ENCODE measurements at places on chromosomes 11 and 22.
A peak's percentile ranks its signal among the peaks of the same experiment; 100 is the strongest.

DNA sequence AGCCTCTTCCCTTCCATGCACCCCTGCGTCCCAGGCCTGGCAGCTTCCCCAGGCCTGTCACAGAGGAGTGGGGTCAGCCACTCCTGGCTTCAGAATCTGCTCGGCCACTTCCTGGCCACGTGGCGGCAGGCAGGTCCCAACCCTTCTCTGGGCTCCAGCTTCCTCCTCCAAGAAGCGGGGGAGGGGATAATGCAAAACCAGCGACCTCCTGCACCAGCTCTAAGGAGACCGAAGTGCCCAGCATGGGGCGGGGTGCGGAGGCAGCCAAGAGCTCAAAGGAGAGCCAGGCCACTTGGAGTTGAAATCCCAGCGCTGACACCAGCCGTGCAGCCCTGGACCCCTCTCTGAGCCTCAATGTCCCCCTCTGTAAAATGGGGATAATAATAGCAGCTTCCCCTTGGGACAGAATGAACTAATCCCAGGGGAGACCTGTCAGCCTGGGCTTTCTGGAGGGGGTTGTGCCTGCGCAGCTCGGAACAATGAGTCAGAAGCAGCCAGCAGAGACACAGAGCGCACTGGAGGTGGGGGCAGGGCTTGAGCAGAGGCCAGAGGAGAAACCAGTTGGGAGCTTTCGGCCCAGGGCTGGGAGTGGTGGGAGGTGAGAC lies 22.8 kb upstream of the PICK1 start:
- no peak overlapping the region for H3K4me3 ChIP-seq
- no peaks in the 10 kb centered on the region for H3K27me3 ChIP-seq
- no peaks in the 10 kb centered on the region for H3K36me3 ChIP-seq
- no peak overlapping the region for H3K27ac ChIP-seq

- H3K27ac ChIP-seq = no peak overlapping the region
- no peak for DNase-seq
Measured at GRCh38 chr11:130624971-130625544, 176.6 kb downstream of the ADAMTS15 start.

GRCh38 chr11:111766834-111767142 lies 599 bp upstream of the PPP2R1B start:
- peaks cover 25% of the 10 kb centered on the region for H3K4me1 ChIP-seq
- H3K4me3 ChIP-seq = peak overlapping the region; percentile 91
- H3K36me3 ChIP-seq = peaks cover 28% of the 10 kb centered on the region
- H3K27me3 ChIP-seq = no peaks in the 10 kb centered on the region
- H3K27ac ChIP-seq = peak overlapping the region; percentile 90

GRCh38 chr22:28911777-28912669 lies 28.7 kb downstream of the ZNRF3 start:
- no peak overlapping the region for H3K27ac ChIP-seq
- H3K27me3 ChIP-seq = peaks cover 57% of the 10 kb centered on the region
- H3K4me3 ChIP-seq = no peak overlapping the region

GRCh38 chr22:38760477-38761201 lies 4.8 kb upstream of the SUN2 start:
- no peak for DNase-seq
- H3K4me1 ChIP-seq = peaks cover 26% of the 10 kb centered on the region
- no peaks in the 10 kb centered on the region for H3K27me3 ChIP-seq
- no peak overlapping the region for H3K27ac ChIP-seq
- H3K4me3 ChIP-seq = no peak overlapping the region

DNA sequence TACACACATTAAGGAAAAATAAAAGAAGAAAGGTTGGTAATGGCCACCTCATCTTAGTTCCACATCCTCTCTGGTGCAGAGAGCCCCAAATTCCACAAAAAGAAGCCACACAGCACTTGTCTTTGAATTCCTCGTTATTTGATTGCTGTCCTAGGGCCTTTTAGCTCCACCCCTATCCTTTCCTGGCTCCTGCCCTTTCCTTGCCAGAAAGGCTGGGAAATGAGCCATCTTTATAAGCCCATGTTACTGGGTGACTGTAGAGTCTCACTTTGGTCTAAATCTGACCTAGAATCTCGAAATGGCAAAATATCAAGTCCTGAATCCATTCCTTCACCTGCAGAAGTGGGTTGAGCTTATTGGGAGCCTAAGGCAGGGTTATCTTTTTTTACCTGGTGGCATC lies 4.3 kb upstream of the TMEM132A start:
- no peak overlapping the region for H3K4me3 ChIP-seq
- H3K27ac ChIP-seq = no peak overlapping the region
- H3K36me3 ChIP-seq = peaks cover 31% of the 10 kb centered on the region

DNA sequence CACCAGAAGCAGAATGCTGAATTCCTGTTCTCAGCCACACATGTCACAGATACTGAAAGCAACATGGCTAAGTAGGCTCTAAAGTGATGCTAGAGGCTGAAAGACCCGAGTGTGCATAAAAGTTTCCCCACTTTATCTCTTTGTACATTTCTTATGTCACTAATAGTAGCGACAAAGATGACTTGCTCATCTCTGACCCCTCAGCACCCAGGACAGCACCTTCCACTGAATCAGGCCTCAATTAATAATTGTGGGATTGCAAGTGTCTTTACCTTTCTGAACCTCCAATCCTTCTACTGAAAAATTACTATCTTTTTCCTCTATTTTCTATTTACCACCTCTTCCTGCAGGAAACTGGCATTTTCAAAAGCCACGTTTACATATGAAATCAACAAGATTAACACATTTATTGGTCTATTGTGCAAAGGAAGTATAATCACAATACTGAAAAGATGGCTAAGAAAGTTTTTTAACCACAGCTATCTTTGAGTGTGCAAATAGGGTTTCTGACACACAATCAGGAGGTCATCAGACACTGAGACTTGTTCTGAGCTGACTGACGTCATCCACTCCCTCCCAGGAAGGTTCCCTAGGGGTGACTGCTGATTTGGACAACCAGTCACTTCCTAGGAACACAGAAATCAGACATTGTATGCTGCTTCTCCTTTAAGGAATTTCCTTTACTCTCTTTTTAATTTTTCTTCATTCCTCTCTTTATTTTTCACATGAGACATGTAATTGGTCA lies 213.9 kb upstream of the ISX start:
- H3K27me3 ChIP-seq = no peaks in the 10 kb centered on the region
- no peaks in the 10 kb centered on the region for H3K4me1 ChIP-seq
- H3K36me3 ChIP-seq = no peaks in the 10 kb centered on the region
